ENCODE measurements at places on chromosomes 3 and 15. TPM values are rescaled to one million over a fixed set of nuclear protein-coding genes. Genes with fewer than 3 reads are reported as not detected.

ZIC1 gene
- total RNA-seq, result not detected

TMIE gene
- 1.0 TPM for total RNA-seq

DNA sequence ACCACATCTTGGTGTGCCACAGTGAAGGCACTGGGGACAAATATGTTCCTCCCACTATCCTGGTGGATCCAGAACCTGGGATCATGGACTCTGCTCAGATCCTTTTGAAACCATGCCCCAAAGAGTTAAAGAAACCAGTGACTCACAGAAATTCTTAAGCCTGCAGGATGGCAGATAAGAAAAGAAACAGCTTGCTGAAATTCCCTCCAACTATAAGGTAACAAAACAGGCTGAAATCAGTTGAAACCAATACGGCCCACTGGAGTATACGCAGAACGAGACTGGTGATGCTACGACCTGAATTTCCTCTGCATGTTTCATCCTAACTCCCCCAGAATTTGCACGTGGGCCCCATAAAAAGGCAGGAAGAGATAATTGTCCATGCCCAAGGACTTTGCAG, 209.6 kb downstream of the TJP1 start:
- H3K4me1 ChIP-seq, result no peaks in the 10 kb centered on the region
- H3K36me3 ChIP-seq, result no peaks in the 10 kb centered on the region
- no peak for DNase-seq
- H3K27me3 ChIP-seq, result no peaks in the 10 kb centered on the region
- no peak overlapping the region for H3K4me3 ChIP-seq

DNA sequence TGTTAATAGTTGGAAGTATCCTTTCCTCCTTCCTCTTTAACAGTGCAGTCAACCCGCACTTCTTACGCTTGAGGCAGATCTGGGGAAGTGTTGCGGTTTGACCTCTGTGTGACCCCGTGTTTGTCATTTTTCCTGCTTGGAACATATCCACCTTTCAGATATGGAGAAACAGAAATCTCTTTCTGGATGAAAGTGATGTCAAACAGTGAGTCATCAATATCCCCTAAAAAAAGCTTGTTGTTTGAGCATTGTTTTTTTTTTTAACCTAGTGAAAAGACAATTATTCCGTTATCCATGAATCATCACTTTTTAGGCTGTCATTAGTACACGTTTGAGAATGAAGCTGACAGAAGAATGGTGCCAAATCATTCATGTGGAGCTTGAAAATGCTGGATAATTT, 293.7 kb downstream of the ARPP21 start:
- H3K27ac ChIP-seq, result no peak overlapping the region
- H3K36me3 ChIP-seq, result no peaks in the 10 kb centered on the region
- no peaks in the 10 kb centered on the region for H3K27me3 ChIP-seq
- no peak overlapping the region for H3K4me3 ChIP-seq

GRCh38 chr15:85473455-85473854, 93.1 kb downstream of the AKAP13 start:
- H3K36me3 ChIP-seq, result no peaks in the 10 kb centered on the region
- no peaks in the 10 kb centered on the region for H3K27me3 ChIP-seq
- no peak for DNase-seq
- no peak overlapping the region for H3K27ac ChIP-seq
- peaks cover 22% of the 10 kb centered on the region for H3K4me1 ChIP-seq
- H3K4me3 ChIP-seq, result no peak overlapping the region

- H3K36me3 ChIP-seq, result no peaks in the 10 kb centered on the region
- H3K27me3 ChIP-seq, result no peaks in the 10 kb centered on the region
- peak overlapping the region; percentile 53 for H3K27ac ChIP-seq
- no peak overlapping the region for H3K4me3 ChIP-seq
Observed at GRCh38 chr15:90190606-90191343, 10.4 kb upstream of the SEMA4B start.

DNA sequence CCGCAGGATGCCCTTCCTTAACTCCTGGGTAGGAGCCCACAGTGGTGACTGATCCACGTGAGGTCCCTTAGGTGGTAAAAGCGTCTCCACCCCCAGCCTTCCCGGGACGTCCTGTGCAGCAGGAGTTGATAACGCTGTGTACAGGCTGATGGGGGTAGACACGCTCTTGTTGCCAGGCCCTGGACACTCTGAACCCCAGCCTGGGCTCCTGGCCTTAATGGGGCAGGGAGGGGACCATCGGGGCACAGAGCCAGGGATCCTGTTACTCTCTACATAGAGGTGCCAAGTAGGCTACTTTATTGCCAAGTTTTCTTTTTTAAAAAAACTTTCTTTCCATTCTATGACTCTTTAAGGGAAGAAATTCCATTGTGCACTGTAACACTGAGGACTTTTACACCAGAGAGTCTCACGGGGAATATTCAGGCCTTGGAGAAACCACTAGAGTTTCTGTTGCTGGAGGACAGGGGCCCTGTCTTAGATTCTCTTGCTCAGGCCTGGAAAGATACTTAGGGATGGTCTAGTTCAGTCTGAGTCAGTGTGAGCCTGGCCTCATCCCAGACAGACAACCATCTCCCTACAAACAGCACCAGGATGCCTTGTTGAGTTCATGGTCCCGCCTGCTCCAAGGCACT, 104.3 kb upstream of the RNU6-1 start:
- H3K4me3 ChIP-seq, result no peak overlapping the region
- peak overlapping the region; percentile 6 for H3K27ac ChIP-seq
- DNase-seq, result peak; percentile 61
